ENCODE measurements at places on chromosomes 16 and 17.

- no peak for DNase-seq
Observed at GRCh38 chr17:29177541-29177870, 2.7 kb downstream of the MYO18A start.

DNA sequence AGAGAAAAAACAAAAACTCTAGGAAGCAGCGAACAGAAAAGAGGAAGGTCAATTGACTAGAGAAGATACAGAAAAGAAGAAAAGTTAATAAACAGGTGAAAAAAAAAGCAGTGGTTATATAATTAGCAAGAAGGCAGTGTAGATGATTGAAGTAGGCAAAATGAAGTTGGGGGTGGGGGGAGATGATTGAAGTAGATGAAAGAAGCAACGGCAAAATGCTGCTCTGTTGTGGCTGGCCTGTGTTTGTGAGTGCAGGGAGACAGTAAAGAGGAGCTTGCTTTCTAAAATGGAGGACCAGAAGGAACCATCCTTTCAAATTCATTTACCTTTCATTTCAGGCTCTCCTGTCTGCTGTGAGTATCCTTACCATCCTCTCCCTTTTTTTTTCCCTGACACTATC lies 3.6 kb downstream of the EVI2B start:
- DNase-seq, result no peak

- DNase-seq, result no peak
Observed at GRCh38 chr17:20010099-20010863, 1.1 kb downstream of the SPECC1 start.

- no peak for DNase-seq
Observed at GRCh38 chr17:41973408-41973811, 6.8 kb downstream of the CNP start.

GRCh38 chr17:58329810-58330537 lies 1.4 kb upstream of the TSPOAP1 start:
- DNase-seq, result no peak

- peak; percentile 77 for DNase-seq
Observed at GRCh38 chr16:84593825-84594724, 23.8 kb downstream of the COTL1 start.

- DNase-seq, result no peak
Observed at GRCh38 chr16:84484579-84485254, 19.7 kb downstream of the MEAK7 start.

GRCh38 chr16:76176153-76176552 lies 101.0 kb upstream of the CNTNAP4 start:
- no peak for DNase-seq

GRCh38 chr16:13587181-13587580 lies 332.8 kb upstream of the ERCC4 start:
- no peak for DNase-seq
